ENCODE measurements at places on chromosomes 3 and 15.

GRCh38 chr3:56862352-56863062 lies 60.8 kb upstream of the ARHGEF3 start:
- DNase-seq = no peak

DNA sequence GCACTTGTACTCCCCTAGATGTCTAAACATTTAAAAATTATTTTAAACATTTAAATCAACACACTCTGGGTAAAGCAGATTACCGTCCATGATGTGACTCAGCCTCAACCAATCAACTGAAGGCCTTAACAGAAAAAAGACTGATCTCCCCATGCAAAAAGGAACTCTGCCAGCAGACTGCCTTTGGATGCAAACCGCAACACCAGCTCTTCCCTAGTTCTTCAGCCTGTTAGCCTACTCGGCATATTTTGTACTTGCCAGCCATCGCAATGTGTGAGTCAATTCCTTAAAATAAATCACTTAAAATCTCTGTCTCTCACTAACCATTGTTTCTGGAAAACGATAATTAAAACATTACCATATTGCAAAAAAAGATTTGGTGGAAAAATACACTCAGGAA lies 375.9 kb downstream of the RSL24D1 start:
- DNase-seq = no peak

DNA sequence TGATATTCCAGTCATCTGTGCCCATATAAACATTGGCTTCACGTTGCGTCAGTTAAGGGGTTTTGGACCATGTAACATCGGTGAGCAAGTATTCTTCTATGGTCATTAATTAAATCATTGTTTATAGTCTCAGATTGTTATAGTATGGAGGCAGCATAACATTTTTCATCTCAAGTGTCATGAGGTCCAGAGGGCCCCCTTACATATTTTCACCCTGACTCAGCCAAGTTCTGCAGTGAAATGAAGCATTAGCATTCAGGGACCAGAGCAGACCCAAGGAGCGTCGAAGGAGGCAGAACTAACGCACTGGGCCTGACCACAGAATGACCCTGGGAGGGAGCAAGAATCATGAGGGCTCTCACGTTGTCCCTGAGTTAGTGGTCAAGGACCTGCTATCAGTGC lies 171.5 kb downstream of the LRTM1 start:
- DNase-seq = no peak

DNA sequence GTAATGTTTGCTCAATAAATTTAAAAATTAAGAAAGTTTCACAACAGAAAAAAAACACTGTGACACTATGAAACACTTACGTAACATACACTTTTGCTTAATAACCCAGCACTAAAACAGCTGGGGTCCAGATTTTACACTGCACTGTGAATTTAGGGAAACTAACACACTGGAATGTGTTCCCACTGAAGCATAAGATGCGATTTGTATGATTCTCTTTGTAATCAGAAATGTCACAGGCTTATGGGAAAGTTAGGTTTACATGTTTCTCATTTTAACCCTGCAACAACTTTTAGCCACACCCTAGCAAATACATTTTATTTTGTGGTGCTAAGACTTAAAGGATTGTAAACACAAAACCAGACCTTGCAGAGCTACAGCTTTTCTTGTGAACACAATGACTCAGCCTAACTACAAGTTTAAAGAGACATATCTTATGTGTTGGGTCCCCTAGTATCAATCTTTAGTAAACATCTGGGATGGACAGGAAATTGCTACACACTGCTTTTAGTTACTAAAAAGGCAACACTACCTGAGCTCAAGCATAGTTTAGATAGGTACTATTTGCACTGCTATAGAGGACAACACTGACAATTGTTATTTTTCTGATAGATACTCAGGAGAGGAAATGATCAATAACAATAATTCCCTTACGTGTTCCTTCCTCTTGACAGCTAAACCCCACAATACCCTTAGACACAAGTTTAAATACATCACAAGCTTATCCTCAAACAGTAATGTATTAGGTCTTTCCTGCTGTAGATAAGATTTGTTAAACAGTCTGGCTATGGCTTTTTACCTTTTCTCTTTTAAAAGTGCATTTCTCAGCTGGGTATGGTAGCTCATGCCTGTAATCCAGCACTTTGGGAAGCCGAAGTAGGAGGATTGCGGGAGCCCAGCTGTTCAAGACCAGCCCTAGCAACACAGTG lies 3.8 kb downstream of the PLD1 start:
- DNase-seq = no peak

DNA sequence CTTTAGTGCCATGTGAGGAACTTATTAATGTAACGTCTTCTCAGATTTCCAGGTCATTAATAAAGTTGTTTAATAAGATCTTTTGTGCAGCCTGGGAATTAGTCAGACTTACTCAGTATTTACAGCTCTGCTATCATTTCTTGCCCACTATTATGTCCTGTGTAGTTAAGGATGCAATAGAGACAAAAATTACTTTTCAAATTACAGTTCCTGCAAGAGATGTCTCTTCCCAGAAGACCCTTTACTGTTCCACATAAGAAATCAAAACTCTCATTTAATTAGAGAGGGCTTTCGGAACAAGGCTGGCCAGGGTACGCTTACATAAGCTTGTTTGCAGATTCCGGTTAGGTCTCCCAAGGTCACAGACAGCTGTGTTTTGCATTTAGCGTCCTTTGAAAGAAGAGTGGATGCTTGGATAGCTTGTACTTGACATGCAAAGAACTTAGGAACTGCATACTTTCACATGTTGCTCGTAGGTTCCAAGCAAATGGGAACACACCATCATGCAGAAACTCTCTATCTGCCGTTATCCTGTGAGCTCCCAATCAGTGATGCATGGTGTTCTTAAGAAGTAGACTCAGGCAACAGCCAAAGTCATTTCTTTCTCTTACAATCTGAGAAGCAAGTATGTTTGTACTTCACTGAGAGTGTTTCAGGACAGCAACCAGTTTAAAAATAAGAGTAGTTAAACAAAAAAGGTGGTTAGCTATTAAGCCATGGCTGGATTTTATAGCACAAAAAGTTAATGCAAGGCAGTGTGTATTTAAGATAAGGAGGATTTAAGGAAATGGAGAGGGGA lies 37.4 kb downstream of the FILIP1L start:
- DNase-seq = no peak

DNA sequence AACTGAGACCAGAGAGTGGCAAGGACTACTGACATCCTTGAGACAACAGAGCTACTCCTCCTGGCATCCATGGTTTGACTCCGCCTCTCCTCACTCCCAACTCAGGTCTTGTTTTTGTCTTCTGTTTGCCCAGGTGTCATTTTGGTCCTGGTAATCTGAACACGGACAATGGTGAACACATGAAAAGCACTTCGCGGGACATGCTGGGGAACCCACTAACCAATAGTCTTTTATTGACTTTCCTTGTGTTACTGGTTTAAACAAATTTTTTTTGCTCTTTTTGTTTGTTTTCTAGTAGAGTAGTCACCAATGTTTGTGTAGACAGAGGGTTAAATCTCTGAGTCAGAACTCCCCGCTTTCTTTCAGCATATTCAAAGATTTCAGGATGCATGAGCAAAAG lies 38.4 kb downstream of the LARP6 start:
- DNase-seq = no peak

DNA sequence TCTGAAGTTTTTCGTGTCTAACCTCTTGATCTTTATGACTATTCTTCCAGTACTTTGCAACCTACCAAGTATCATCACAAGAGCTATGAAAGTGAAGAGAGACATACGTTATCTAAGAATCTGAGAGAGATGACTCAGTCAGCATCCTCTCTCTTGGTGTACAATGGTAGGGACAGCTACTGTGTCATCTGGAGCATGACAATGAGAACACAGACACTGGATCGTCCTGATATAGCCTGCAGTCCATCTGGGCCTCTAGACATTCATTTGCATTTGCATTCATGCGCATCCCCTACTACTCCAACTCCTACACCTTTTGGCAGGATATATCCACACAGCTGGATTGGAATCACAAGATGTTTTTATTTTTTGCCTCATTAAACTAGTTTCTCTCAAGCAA lies 115.2 kb downstream of the PEX5L start:
- no peak for DNase-seq

GRCh38 chr15:76309601-76310330 lies 1.5 kb downstream of the ETFA start:
- no peak for DNase-seq

DNA sequence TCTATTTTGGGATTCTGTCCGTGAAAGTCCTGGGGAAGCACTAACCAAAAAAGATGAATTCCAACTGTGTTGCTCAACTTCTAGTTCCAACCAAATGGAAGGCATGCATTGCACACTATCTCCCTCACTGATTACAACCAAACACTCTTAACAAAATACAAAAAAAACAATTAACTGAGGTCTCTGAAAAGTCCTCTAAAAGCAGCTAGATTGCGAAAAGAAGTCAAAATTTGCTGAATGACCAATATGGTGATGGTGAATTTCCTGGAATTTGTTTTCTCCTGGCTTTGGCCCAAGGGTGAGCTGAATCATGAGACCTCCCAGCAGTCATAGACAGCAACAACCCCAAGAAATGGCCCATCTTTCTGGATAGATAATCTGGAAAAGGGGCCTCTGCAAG lies 28.3 kb downstream of the CYP19A1 start:
- DNase-seq = no peak

DNA sequence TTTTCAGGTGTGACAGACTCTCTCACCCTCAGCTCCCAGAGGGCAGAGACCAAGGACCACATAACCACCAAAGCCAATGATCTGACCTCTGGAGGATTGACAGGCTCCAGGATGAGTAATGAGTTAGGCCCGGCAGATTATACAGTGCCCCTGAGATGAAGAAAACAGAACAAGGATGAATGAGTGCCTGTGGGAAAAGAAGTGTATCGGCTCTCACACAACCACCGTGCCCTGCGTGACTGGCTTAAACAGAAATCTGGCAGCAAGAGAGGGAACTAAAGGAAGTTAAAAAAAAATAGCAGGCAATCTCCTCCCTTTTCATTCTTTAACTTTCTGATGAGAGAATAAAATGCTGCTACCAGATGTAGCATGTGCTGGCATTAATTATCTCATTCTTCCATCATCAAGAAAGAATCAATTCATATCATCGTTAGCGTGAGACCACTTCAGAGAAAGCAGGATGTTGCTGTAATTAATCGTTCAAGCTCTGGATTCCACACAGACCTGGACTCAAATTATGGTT lies 227.5 kb upstream of the COL8A1 start:
- no peak for DNase-seq

GRCh38 chr3:49057268-49057667 lies 28.1 kb upstream of the IMPDH2 start:
- no peak for DNase-seq

- peak; percentile 26 for DNase-seq
Measured at GRCh38 chr3:129035360-129036221, 25.0 kb upstream of the GP9 start.

DNA sequence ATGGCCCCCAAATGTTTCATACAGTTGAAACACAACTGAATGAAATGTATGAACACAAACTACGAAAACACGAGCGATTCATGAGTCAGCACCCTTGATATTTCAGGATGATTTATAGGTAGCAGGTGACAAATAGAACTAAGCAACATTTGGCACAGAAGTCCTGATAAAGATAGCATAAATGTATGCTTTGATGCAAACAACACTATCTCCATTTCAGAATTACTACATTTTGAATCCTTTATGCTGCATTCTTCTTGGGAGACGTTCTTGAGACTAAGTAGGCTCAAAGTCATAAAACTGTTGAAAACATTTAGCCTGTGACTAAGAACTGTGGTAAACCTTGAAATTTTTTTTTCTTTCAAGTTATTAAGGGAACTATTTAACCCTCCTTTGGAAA lies 200.3 kb upstream of the ICE2 start:
- DNase-seq = no peak

GRCh38 chr15:67109141-67110034 lies 44.0 kb downstream of the SMAD3 start:
- no peak for DNase-seq

DNA sequence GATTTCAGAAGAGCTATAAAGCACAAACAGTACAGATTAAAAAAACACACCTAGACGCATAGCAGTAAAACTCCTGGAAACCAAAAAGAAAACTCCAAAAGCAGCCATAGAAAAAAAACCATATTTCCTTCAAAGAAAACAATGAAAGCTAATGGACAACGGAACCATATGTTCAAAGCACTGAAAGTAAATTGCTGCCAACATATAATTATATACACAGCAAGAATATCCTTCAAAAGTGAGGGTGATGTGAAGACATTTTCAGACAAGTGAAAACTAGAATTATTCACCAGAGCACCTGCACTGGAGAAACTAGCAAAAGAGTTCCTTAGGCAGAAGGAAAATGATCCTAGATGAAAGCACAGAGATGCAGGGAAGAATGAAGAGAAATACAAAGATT lies 58.2 kb upstream of the PCSK6 start:
- no peak for DNase-seq

- no peak for DNase-seq
Measured at GRCh38 chr3:27560484-27561056, 76.4 kb upstream of the SLC4A7 start.

- DNase-seq = no peak
Measured at GRCh38 chr3:158152186-158152585, 42.3 kb downstream of the RSRC1 start.

- no peak for DNase-seq
Measured at GRCh38 chr3:43434431-43434830, 148.1 kb downstream of the SNRK start.

GRCh38 chr3:37189109-37189508 lies 14.7 kb upstream of the LRRFIP2 start:
- no peak for DNase-seq

- DNase-seq = no peak
Measured at GRCh38 chr3:4753073-4753691, 226.1 kb upstream of the BHLHE40 start.

DNA sequence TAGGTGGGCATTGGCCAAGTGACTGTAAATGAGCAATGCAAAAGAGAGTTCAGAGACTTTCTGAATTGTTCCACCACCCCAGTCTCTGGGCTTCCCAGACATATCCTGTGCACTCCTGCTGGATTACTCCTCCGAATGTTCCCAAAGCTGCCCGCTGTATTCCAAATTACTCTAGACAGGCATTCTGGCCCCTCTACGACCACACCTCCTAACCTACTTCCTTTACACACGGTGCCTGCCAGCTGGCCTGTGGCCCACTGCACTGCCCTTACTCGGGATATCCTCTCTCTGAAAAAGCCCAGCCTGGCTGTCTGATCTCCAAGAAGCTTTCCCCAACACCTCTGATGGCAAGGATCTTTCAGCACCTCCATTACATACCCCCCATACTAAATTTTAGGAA lies 66.6 kb downstream of the DUT start:
- DNase-seq = no peak

GRCh38 chr15:85926834-85927233 lies 132.1 kb upstream of the KLHL25 start:
- no peak for DNase-seq
